M059J (cell line): ENCODE measurements at places on chromosomes 4 and X.

GRCh38 chr4:95432466-95432865, 116.3 kb downstream of the UNC5C start:
- DNase-seq = no peak

DNA sequence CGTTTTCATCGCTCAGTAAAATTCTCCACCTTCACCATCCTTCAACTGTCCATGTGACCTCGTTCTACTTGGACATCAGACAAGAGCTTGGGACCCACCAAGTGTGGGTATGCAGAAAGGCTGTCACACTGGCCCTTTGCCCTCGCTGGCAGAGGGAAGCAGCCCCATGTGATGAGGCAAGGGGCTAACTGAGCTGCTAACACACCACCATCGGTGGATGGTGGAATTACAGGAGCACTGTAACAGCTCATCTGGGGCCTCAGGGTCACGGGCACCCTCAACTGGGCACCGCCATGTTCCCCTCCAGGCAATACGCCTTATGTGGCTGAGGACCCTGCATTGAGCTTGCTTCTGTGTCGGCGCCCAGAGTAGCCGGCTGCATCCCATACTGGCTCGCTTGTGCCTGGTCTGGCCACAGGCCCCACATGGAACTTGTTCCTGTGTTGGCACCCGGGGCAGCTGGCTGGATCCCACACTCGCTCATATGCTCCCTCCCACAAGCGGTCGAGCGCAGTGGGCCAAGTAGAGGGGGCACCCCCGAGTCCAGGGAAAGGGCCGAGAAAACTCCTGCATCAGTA, 109.5 kb downstream of the TAB3 start:
- no peak for DNase-seq

DNA sequence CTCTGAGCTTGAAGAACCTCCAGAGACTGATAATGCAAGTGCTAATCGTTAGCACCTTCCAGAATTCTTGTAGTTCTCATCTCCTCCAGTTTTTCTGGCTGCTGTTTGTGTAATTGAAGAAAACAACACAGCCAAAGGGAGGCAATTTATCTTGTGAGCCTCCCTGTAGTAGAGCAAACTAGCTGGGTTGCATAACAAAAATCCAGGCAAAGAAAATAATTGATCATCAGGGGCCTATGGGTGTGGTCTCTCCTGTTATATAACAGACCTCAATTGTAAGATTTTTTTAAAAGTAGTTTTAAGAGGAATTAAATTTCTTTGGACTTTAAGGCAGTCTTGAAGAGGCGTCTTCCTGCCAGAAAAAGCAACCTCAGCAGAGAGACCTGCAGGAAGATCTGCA, 817.0 kb downstream of the CENPC start:
- DNase-seq = no peak

DNA sequence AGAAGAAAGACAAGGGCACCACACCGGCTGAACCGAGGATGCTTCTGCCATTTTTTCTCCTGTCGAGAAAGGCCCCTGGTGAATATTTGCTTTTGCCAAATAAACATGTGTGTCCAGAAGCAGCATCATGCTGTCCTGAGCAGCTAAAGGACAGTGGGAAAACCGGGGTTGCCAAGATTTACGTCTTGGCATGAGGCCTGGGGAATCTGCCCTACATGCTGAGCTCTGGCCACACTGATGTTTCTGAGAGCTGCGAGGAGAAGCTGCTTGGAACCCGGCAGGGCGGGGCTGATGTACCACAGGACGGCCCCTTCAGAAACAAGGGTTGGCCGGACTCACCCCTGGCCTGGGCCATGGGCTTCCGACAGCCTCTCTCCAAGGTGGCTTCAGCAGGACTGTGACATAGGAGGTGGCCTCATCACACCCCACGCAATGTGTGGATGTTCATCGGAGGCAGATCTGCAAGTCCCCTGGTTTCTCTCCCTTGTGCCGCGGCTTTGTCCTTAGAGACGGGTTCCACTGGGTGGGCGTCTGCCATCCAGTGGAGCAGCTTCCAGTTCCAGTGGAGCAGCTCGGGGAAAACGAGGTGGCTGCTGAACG, 42.2 kb upstream of the SORCS2 start:
- no peak for DNase-seq

- DNase-seq = no peak
These were observed 35.8 kb downstream of the LANCL3 start for GRCh38 chrX:37607243-37607642.

GRCh38 chrX:10769696-10770619, 149.6 kb upstream of the MID1 start:
- DNase-seq = peak; percentile 65

- DNase-seq = peak; percentile 32
These were observed 20.5 kb upstream of the SUPT20HL1 start for GRCh38 chrX:24339911-24340310.

GRCh38 chr4:67151376-67152343, 393.6 kb downstream of the CENPC start:
- no peak for DNase-seq

DNA sequence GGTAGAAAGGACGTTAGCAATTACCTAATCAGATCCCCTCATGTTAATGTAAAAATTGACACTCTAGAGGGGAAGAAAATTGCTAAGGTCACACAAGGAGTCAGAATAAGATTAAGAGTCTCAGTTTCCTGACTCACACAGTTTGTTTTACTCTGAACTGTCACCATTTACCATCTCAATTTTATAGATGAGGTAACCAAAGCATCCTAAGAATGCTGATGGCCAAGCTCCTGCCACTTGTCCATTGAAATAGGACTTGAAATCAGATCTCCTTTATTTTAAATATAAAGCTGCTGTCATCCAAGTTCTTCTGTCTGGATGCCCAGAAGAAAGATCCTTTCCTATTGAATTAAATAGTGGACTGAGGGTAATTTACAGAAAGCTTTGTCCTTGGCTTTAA, 114.8 kb upstream of the VAMP7 start:
- peak; percentile 68 for DNase-seq

- peak; percentile 37 for DNase-seq
These were observed 19.1 kb upstream of the TEX13B start for GRCh38 chrX:108001218-108001814.

- DNase-seq = peak; percentile 20
These were observed 42.0 kb upstream of the ZXDA start for GRCh38 chrX:57952320-57952678.

GRCh38 chr4:54986095-54986846, 139.1 kb downstream of the KDR start:
- DNase-seq = no peak

GRCh38 chr4:82696117-82696860, 102.3 kb downstream of the SCD5 start:
- no peak for DNase-seq

GRCh38 chr4:167218022-167218608, 16.2 kb downstream of the SPOCK3 start:
- no peak for DNase-seq

- DNase-seq = no peak
These were observed 20.8 kb downstream of the FGFRL1 start for GRCh38 chr4:1031956-1032795.

GRCh38 chr4:141223418-141223817, 2.7 kb downstream of the ZNF330 start:
- no peak for DNase-seq

GRCh38 chrX:41604766-41605543, 83.8 kb upstream of the GPR34 start:
- DNase-seq = peak; percentile 68

- DNase-seq = no peak
These were observed 192.6 kb downstream of the AFAP1 start for GRCh38 chr4:7747062-7747385.

DNA sequence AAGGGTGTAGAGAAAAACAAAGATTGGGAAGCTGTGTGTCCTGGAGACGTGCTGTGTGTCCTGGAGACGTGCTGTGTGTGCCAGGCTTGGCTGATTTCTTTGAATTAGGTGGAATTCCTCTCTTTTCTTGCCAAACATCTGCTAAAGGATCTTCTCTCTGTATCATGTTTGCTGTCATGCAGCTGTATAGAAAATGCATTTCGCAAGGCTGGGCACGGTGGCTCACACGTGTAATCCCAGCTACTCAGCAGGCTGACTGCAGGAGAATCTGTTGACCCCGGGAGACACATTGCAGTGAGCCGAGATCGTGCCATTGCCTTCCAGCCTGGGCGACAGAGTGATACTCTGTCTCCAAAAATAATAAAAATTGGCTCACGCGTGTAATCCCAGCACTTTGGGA, 187.0 kb downstream of the CRLF2 start:
- no peak for DNase-seq

GRCh38 chr4:544386-545105, 31.5 kb downstream of the TMEM271 start:
- DNase-seq = no peak

GRCh38 chrX:68983004-68983857, 154.4 kb downstream of the EFNB1 start:
- DNase-seq = no peak

GRCh38 chrX:134661295-134661694, 3.0 kb upstream of the PLAC1 start:
- DNase-seq = no peak

DNA sequence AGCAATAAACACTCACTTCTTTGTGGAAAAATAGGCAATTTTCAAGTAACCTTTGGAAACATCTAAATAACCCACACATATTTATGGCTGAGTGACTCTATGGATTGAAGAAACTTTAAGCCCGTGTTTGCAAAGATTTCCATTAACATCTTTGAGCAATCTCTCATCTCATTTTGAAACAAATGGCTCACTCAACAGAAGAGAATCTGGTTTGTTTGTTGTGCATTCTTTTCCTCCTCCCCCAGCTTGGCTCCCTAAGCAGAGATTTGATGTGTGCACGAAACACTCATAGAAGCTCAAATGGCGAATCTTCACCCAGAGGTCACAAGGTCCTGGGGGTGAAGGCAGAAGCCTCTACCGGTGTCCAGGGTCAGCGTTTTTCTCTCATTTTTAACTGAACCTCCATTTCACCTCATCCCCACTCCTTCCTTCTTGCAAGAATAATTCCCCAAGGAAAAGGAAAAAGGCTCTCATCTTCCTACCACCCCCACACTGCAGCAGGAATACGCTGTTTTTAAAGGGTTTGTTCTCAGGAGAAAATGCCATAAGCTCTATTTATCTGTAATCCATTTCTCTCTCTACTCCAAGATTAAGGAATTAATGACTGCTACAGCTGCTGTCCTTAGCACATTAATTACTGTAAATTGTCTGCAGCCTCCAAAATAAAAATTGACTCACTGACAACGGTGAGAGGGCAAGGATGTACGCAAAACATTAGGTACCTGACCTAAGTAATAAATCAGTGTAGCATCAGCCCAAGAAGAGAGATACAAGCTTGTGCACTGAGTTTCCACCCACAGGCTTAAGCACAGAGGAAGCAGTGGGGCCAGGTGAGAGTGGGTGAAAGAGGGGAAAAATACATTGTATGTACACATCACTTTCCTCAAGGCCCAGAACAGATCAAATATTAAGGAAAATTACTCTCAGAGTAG, 307.6 kb upstream of the NOCT start:
- DNase-seq = no peak

- DNase-seq = no peak
These were observed 24.2 kb downstream of the SUV39H1 start for GRCh38 chrX:48720577-48721250.

GRCh38 chr4:125440814-125441213, 126.1 kb downstream of the FAT4 start:
- no peak for DNase-seq

DNA sequence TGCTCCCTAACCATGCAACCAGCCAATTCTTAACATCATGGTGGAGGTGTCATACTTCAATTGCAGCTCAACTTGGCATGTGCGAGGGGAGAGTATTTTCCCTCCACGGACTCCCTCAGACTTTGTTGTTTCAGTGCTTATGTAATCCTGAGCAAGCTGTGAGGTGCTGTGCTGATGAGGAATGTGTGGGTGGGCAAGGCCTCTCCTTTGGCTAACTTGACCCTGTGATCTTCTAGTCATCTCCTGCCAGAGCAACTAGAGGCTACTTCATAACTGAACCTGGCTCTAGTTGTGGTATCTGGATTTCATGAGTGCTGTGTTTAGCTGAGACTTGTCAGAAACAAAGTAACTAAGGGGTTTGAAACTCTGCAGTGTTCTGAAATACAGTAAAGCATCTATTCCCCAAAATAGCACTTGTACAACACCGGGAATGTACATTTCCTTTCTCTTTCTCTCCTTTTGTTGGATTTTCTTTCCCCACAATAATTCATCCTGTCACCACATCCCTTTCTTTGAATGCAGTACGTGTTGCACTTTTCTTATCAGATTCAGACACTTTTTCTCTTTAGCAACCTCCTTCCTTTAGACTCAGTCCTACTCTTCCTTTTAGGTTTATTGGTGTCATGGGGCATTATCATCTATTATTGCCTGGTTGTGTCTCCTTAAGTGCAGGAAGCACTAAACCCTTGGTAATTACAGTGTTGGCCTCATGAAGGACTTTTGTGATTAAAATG, 415.2 kb upstream of the NR3C2 start:
- no peak for DNase-seq

- DNase-seq = no peak
These were observed 5.1 kb downstream of the RHOH start for GRCh38 chr4:40201898-40202297.

- DNase-seq = no peak
These were observed 67.4 kb upstream of the EPHA5 start for GRCh38 chr4:65737672-65738071.

GRCh38 chr4:74005528-74005927, 7.1 kb upstream of the CXCL5 start:
- peak; percentile 15 for DNase-seq

DNA sequence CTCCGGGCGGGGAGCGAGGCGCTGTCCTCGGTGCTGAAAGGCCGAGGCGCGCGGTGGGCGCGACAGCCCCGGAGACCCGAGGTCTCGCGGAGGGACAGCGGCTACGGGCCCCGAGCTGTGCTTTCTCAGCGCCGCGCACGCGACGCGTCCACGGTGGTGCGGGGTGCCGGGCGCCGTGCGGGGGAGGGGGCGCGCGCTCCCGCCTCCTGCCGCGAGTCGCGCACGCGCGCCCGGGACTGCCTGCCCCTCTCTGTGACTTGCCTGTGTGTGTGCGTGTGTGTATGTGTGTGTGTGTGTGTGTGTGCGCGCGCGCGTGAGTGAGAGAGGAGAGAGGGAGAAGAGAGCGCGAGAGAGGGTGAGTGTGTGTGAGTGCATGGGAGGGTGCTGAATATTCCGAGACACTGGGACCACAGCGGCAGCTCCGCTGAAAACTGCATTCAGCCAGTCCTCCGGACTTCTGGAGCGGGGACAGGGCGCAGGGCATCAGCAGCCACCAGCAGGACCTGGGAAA, at the start of gene GRIA2:
TSS of gene GRIA2 (plus strand) at position 358 of the 511 bp plus-strand sequence. CDS start 315 bp downstream, outside the sequence.
- peak; percentile 43 for DNase-seq

DNA sequence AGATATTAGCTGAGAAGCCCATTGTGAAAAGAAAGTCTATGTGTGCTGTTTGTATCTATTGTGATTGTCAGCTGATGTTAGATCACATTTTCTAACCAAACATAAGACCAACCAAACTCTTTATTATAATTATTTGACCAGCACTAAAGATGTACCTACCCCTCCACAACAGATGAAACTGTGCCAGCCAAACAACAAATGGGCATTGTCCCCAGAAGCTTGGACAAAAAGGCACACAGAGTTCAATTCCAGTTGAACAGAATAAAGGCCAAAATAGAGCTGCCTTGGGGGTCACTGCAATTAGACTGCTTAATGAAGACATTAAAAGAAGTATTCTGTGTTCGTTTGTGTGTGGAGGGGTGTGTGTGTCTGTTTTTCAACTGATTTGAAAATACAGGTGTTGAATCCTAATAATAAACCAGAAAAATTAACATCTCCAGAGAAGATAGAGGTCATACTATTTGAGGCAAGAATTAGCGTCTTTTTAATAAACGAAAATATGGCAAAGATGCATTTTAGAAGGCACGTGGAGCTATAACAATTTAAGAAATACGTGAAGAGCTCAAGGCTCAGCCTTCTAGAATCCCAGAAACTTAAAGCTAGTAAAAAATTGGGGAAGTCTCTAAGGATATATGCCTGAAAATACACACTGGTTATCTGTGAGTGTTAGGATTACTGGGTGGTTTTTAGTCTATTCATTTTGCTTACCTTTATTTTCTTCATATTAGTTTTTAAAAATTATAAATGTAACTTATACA, 2.2 kb downstream of the SPP1 start:
- no peak for DNase-seq
